Right cardiac atrium (tissue), 5 donors: ENCODE measurements at places on chromosomes 7 and 10.

- no peak for DNase-seq
These were observed 8.8 kb upstream of the CALML5 start for GRCh38 chr10:5508161-5508604.

- DNase-seq: no peak
These were observed 138.8 kb downstream of the ADARB2 start for GRCh38 chr10:1598393-1599153.

DNA sequence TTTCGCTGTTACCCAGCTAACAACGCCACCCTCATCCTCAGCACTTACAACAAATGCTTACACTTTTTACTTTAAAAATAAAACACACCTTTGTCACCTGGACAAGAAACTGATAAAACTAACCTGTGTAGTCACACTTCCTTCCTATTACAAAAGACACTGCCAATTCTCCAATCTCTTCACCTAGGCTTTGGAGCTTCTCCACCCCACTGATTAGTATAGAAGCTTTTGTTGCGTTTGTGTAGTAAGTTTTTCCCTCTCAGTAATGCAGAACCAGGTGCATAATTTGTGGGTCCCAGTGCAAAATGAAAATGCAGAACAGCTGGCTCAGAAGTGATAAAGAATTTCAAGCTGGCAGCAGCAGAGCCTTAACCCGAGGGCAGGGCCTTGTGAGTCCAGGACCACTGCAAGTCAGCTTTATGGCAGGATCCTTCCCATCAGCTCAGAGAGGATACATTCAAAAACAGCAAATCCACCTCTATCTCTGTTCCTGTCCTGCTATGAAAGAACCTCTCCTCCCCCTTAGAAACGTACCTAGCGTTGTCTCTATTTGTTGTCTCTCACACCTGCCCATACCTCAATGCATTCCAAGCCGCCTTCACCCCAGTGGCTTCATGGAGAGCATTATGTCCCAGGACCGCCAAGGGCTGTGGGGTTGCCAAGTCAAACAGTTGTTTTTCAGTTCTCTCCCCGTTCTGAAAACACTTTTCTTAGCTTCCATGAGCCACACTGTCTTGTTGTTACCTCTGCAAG, 40.3 kb upstream of the EGFR start:
- no peak for DNase-seq

GRCh38 chr10:90167174-90168064, 466.0 kb downstream of the KIF20B start:
- DNase-seq: no peak

DNA sequence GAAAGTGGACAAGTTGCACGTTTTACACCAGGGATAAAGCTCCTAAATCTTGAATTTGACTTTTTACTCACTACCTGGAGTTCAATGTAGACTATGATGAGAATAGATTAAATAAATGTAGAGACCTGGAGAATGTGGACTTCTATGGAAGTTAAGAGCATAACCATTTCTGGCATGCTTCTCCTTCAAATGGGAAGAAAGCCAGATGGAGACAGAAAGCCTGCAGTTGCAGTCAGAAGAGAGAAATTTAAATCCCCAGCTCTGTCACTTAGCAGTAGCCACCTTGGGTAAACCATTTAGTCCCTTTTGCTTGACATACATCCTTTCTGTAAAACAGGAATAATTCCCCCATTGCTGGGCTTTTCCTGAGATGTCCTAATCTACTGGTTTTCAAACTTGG, 355.3 kb upstream of the AUTS2 start:
- no peak for DNase-seq

- DNase-seq: no peak
These were observed 48.5 kb upstream of the LMTK2 start for GRCh38 chr7:98058186-98058585.

DNA sequence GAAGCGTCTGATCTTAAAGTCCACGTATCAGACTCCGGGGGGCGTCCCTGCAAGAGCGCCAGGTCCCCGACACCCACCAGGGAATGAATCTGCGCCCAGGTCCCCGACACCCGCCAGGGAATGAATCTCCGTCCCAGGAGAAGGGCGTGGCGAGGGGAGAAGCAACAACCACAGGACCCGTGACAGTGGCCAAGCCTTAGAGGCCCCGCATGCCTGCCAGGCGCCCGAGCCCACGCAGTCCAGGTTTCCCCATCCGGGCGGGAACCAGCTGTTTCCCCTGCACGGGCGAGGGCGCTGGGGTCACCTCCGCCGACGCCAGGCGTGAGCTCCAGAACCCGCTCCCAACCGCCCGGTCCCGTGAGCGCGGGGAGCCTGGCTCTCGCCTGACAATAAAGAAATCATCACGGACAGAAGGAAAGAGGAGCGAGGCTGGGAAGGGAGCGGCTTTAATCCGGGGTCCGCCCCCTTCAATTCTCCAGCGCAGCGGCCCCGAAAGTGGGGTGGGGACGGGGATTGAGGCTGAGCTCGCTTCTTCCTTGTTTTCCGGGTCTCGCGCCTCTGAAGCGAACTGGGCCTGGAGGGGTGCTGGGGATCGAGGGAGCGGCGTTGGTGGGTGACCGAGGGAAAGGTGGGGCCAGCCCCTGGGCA, 29.0 kb upstream of the BMS1 start:
- peak; percentile 39 for DNase-seq

DNA sequence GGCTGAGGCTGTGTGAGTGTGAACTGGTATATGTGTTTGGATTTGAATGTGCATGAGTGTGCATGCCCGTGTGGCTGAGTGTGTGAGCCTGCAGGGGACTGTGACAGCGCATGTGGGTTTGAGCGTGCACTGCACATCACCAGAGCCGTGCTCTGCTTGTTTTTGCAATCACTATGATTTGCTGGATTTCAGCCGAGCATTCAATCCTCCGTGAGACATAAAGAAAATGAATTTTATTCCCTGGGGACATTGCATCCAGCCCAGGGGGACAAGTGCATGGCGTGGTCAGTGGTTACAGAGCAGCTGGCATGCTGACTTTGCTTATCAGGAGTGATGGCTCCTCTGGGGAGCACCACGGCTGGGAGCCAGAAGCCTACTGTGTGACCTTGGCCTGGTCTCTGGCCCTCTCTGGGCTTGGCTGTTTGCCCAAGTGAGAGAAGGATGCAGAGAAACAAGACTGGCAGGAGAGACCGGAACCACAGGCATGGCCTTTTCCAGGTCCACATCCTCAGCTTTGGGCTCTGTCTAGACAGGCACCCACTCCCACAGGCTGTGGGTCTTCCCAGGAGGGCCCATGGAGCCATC, 160.2 kb upstream of the UNC5B start:
- peak; percentile 50 for DNase-seq

DNA sequence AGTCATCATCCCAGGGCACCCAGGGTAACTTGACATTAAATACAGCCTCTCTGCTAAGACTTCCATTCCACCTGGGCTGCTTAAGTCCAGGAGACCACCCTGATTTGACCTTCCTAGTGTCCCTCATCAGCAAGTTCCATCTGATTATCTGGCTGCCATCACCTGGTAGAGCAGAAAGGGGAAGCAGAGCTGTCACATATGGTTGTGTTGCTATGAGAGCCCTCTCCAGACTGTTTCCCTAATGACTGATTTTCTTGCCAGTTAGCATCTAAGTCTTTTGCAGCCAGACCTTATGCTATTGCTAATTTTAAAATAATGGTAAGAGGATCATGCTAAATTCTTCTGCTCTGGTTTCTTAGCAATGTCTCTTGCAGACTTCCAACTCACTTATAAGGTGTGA, 38.7 kb downstream of the KCNH2 start:
- DNase-seq: no peak

- DNase-seq: no peak
These were observed 91.2 kb upstream of the PAX2 start for GRCh38 chr10:100653957-100654781.

GRCh38 chr7:135285547-135286233, 52.1 kb downstream of the STRA8 start:
- DNase-seq: no peak

- no peak for DNase-seq
These were observed 416.2 kb upstream of the NFE2L3 start for GRCh38 chr7:25735674-25736242.

- no peak for DNase-seq
These were observed 80.6 kb upstream of the GATAD1 start for GRCh38 chr7:92366730-92367129.

DNA sequence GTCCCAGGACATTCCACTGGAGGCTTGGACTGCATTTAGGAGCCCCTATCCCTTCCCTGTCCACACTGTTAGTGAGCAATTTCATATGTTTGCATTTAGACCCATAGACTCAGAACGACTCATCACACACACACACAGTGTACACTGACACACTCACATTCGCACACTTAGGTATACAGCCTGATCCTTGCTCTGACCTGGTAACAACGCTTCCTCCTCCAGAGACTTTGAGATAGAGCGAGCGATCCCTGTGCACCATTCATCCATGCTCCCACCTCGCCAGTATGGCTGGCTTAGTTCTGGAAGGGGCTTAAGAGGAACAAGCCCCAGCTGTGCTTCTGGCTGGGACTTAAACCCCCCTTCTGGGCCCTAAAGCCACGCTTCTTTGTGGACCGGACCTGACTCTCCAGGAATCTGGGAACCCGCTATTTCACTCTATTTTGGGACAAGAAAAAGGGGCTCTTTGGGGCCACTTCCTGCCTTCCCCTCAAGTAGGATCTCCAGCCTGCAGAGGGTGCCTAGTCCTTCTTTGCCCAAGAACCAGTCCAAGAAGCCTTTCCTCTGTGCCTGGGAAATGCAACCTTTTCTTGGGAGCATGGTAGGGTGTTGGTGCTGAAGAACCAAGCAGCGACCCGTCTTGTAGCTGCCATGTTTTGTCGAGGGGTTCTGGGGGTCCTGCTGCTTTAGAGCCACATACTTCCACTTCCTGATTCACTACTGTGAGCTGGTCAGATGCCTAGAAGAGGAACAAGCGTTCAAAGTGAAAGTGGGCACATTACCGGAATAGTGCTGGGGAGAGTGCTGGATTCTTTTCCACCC, 1.1 kb upstream of the HOXA13 start:
- no peak for DNase-seq

GRCh38 chr10:91313-91712, 42.2 kb upstream of the TUBB8 start:
- DNase-seq: no peak

GRCh38 chr10:73655990-73656298, at the start of gene SYNPO2L:
Gene SYNPO2L (minus strand): TSS chr10:73656029. CDS start chr10:73655922, 107 bp downstream.
- DNase-seq: peak; percentile 44

DNA sequence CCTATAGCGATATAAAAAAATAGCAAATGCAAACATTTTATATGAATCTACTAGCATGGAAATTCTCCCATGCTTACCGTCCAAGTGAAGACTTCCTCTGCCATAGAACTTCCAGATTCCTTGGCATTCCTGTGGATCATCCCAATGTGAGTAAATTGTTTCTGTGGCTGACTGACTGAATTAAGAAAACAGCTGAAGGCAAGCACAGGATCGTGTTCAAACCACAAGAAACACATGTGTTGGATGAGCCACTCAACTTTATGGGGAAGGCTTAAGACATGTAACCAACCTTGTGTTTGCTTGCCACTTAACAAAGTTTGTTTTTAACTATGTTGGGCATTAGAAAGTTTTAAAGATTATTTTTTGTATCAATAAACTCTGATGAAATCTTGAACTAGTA, 2.6 kb upstream of the MYPN start:
- no peak for DNase-seq

GRCh38 chr7:76372984-76373833, 14.4 kb upstream of the YWHAG start:
- no peak for DNase-seq

- DNase-seq: no peak
These were observed 51.2 kb downstream of the VIPR2 start for GRCh38 chr7:159093351-159093971.

GRCh38 chr10:28722065-28722803, 44.9 kb downstream of the BAMBI start:
- DNase-seq: peak; percentile 82

- DNase-seq: no peak
These were observed 40.9 kb upstream of the PAPSS2 start for GRCh38 chr10:87618566-87619423.

GRCh38 chr7:74138334-74138867, 35.8 kb upstream of the EIF4H start:
- no peak for DNase-seq

- no peak for DNase-seq
These were observed 59.8 kb downstream of the SLC16A12 start for GRCh38 chr10:89475591-89475998.

DNA sequence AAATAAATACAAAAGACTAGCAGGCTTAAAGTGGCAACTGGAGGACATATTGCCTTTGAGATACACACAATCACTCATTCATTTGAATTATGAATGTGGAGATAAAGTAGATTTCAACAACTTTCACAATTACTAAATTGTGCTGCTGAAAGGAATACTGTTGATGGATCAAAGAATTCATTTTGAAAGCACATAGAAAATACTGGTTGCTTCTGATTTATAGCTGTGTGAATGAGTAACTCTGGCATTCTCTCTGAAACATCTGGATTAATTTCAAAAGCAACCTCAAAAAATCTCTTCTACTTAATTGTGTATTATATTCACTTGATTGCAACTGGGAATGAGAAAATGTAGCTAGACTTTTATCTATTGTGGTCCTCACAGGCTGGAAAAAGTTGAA, 397.6 kb downstream of the THSD7A start:
- no peak for DNase-seq

DNA sequence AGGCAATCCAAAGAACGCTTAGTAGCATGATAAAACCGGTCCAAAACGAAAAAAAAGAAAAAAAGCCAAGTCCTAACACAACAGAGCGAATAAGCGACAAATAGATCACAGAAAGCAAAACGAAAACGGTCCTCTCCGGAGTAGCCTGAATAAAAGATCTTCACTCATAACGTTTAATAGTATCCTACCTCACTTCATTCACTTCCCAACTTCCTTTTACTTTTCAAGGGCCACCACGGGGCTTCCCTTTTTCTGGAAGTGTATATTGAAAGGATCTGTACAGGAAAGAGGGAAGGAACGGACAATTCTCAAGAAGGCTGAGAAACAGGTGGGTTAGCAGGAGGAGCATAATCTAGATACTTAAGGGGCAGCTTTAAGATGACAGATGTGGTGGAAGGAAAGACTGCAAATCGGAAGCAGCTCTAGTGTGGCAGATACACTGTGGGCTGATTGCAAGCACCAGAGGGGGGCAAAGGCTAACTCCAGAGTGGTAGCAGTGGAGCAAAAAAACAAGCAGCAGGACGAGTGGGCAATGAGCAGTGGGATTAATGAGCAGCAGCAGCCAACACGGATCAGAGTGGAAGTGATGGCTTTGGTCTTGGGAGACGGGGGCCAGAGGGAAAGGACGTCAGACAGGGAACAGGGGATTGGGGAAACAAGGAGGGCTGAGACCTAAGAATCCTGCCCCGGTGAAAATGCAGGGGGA, 866 bp downstream of the CNOT4 start:
- no peak for DNase-seq

GRCh38 chr7:122306320-122307227, 2.0 kb upstream of the FEZF1 start:
- no peak for DNase-seq

DNA sequence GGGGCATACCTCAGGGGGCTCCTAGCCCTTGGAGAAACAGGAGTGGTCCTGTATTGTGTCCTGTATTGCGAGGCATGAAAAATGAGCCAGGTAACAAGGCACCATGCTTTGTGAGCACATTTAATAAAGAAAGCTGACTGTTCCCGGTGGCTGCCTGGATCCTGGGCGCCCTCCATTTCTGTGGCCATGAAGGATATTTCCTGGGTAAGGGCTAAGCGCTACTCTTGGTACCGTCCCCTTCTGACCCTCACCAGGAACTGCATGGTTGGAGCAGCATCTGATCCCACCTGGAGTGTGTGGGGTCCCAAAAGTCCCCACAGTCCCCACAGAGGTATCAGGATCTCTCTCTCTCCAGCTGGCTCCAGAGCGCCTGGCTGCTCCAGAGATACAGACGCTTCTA, 139.5 kb downstream of the MAPK8 start:
- no peak for DNase-seq

- no peak for DNase-seq
These were observed 179.5 kb downstream of the DNAH11 start for GRCh38 chr7:21722371-21722770.

GRCh38 chr7:148095066-148095465, 495.5 kb upstream of the C7orf33 start:
- DNase-seq: no peak
